ENCODE measurements at places on chromosomes 16 and 17.
A peak's percentile ranks its signal among the peaks of the same experiment; 100 is the strongest.

DNA sequence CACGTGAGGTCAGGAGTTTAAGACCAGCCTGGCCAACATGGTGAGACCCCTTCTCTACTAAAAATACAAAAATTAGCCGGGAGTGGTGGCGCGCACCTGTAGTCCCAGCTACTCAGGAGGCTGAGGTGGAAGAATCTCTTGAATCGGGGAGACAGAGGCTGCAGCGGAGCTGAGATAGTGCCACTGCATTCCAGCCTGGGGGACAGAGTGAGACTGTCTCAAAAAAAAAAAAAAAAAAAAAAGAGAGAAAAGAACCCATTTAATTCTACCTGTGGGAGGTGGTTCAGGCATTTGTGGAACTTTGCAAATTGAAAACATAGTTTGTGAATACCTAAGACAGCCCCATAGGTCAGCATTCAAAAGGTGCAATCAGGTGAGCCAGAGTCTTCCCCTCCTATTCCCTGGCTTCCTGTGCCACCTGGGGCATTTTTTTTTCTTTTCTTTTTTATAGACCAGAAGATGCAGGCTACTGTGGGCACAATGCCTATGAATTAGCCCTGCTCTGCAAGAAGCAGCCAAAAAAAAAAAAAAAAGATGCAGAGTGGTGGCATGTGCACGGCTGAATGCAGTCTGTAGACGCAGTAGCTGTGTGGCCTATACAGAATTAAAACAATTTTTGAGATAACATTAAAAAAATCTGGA, 9.1 kb upstream of the SOCS3 start:
- no peak for DNase-seq

GRCh38 chr16:31880322-31880979, 6.8 kb downstream of the ZNF267 start:
- DNase-seq = no peak

- DNase-seq = no peak
Observed at GRCh38 chr17:57352665-57353175, 96.4 kb downstream of the MSI2 start.

DNA sequence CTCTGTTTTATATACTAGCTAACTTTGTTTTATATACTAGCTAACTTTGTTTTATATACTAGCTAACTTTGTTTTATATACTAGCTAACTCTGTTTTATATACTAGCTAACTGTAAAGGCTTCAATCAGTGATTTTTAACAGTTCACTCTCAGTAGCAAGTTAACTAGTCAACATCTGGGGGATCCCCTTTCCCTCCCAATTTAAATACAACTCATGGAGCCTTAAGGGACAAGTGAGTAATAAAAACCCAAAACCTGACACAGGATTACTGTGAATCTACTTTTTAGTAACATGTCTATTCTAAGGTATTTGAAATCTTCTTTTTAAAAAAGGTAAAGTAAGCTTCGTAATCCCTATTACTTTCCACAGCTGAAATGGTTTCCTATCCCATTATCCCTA, 32.2 kb downstream of the FAM222B start:
- DNase-seq = no peak

DNA sequence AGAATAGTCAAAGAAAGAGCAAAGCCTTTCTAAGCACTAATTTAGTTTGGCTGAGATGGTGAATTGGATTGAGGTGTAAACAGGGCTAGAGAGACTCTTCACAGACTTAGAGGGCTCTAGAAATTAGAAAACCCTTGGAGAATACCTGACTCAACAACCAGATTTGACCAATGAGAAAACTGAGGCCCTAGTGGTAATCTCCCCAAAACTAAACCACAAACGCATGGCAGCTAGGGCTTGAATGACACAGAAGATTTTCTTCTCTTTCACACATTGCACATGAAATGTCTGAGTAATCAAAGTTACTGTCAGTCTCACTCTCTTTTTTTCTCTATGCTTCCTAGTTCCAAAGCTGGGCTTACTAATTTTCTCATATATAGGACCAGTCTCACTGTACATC, 314.5 kb upstream of the KCNJ16 start:
- no peak for DNase-seq

DNA sequence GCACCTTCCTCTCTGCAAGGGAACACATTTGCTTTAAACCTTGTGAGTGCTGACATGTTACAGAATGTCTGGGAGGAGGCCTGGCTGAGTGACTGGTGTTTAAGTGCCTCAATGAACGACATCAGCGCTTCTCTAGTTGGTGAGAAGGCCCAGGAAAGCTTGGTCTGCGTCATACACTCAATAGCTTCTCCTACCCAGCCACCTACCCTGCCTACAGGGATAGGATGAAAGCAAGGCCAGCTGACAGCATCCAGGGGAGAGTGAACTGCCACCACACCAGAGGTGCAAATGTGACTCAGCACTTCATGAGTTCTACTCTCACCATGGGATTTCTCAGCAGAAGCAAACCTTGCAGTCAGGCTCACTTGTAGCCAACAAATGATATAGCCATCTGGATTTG, 31.7 kb upstream of the CFAP20 start:
- DNase-seq = no peak

- no peak for DNase-seq
Observed at GRCh38 chr17:72164158-72164739, 43.4 kb downstream of the SOX9 start.

GRCh38 chr17:59436900-59437299, 105.4 kb downstream of the YPEL2 start:
- no peak for DNase-seq

- DNase-seq = no peak
Observed at GRCh38 chr17:57852092-57852954, 2.5 kb upstream of the MRPS23 start.

GRCh38 chr17:35907691-35908090, 22.9 kb downstream of the RDM1 start:
- DNase-seq = no peak

DNA sequence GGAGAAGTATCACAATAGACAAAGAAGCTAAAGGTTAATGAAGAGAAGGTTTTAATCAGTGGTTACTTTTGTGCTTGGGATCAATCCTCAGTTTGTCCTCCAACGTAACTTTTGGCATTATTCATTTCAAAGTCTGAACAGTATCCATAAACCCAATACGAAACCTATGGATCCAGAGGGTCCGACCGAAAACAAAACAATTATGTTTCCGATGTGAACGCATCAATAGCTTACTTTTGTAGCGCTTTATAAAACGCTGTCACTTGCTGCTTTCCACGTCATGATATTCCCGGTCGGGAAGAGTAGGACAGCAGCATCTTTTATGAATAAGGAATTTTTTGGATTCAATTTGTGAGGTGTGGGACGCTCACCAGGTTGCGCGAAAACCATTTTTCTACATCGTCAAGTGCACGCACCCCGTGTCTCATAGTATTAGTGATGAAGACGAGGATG, 383.8 kb downstream of the ZFHX3 start:
- no peak for DNase-seq

GRCh38 chr17:11996722-11997146, 541 bp downstream of the ZNF18 start:
- DNase-seq = no peak

DNA sequence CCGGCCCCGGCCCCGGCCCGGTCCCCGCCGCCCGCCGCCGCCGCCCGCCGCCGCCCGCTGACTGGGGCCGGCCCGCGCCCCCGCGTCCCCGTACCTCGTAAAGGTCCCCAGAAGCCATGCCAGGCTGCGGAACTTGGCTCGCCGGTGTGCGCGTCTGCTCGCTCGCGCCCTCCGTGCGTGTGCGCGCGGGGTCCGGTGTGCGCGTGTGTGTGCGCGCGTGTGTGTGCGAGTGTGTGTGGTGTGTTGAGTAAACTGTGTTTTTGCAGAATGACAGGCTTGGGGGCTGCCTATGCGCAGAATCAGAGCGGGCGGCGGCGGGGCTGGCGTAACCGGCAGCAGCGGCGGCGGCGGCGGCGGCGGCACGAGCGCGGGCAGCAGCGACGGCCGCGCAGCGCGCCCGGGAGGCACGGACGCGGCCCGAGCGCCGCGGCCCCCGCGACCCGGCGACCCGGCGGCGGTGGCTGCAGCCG, 307 bp downstream of the CDYL2 start:
- DNase-seq = peak; percentile 37
